Ammon's horn (tissue), 1 donor: ENCODE measurements at places on chromosomes 1 and 21.

- peak; percentile 76 for DNase-seq
Observed at GRCh38 chr1:232634096-232634495, 4.2 kb upstream of the SIPA1L2 start.

- no peak for DNase-seq
Observed at GRCh38 chr21:33546086-33546485, 3.2 kb downstream of the SON start.

GRCh38 chr1:28147264-28148094 lies 29.0 kb downstream of the PTAFR start:
- DNase-seq: no peak

DNA sequence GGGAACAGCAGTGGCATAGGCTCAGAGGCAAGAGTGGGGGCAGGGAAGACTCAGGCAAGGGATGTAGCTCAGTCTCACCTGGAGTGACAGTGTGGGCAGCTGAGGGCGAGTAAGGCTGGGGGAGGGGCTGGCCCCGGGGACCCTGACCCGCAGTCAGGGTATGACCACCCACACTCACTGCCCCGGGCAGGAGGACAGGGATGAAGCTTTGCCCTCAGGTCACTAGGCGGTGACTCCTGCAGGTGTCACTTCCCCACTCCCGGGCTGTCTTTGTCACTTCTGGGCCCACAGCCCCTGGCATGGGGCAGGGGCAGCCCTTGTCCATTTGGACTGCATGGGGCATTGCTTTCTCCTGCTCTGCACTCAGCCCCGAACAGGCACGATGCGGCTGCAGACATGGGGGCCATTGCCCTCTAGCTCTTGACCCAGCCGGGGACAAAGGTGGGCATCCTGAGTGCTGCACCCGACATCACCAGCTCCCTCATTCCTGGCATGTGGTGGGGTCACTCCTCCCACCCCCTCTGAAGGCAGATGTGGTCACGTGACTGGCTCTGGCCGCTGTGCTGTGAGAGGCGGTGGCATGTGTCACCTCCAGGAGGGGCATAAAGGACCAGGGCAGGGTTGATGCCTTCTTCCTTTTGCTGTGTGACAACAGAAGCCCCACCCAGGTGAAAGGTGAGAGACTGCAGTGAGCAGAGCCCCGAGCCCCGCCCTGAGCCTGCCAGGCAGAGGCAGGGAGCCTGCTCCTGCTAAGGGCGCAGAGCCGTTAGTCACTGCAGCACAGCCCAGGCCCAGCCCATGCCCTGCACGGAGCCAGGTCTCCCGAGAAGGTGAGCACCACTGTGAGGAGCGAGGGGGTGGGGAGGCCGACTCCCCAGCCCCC lies 66.0 kb downstream of the MATN1 start:
- no peak for DNase-seq

DNA sequence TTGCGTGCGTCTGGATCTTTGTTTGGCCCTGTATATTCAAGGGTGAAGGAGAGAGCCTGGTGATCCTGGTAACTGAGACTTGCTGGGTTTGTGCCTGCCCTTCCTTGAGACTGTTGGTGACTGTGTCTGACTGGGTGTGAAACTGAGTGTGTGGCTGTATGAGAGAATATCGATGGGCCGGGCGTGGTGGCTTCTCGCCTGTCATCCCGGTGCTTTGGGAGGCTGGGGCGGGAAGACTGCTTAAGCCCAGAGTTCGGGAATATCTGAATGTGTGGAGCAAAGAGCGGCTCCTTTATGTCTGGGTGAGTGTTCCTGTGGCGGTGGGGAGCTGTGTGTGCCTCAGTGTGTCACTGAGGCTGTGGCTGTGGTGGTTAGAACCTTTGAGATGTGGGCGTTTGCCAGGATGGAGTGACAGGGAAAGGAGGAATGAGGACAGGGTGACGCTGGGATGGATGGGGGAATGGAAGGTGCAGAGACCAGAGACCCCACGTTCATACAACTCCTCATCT lies 2.7 kb upstream of the MARCKSL1 start:
- DNase-seq: no peak

DNA sequence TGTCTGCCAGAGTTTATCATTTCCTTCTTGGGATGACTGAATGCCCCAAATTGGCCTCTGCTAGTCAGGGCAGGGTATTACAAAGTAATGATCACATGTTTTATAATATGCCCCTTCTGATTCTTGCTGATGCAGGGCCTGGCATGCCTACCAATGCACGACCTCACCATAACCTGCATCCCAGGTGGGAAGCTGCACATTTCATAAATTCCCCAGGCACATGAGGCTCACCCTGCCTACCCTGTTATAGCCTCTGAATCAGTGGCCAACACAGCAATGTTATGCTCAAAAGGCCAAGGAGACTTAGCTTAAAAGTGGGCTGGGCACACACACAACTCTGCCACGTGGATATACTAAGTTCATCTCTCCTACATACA lies 28.0 kb upstream of the XPR1 start:
- DNase-seq: no peak
